ENCODE measurements at places on chromosomes 16 and 17.

- DNase-seq = no peak
These were observed 242.7 kb downstream of the HAPSTR1 start for GRCh38 chr16:9334103-9334502.

GRCh38 chr16:28984091-28984490, 761 bp upstream of the LAT start:
- DNase-seq = no peak

DNA sequence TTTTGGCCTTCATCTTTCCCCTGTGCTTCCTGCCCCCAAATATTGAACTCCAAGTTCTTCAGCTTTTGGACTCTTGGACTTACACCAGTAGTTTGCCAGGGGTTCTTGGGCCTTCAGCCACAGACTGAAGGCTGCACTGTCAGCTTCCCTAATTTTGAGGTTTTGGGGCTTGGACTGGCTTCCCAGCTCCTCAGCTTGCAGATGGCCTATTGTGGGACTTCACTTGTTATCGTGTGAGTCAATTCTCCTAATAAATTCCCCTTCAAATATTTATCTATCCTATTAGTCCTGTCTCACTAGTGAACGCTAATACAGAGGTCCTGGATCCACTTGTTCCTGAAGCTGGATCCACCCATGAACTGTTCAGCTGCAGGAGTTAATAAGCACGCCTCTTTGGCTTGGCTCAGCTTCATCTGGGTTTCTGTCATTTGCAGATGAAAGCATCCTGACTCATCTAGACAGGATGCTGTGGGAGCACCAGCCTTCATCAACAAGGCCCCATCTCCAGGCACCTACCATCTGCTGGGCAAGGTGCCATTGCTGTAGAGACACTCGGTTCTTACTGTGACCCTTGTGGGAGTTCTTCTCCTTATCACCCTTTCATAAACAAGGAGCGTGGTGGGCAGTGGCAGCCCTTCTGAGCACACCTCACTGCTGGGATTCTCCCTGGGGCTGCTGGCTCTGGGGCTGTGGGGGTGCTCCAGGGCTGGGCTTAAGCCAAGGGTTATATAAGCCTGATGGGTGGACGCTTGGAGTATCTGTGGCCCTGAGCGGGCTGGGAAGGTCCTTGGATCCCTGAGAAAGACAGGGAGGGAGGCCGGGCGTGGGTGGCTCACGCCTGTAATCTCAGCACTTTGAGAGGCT, 23.1 kb downstream of the LAT start:
- DNase-seq = peak; percentile 63

- DNase-seq = no peak
These were observed 14.8 kb downstream of the COX6A2 start for GRCh38 chr16:31413381-31413780.

DNA sequence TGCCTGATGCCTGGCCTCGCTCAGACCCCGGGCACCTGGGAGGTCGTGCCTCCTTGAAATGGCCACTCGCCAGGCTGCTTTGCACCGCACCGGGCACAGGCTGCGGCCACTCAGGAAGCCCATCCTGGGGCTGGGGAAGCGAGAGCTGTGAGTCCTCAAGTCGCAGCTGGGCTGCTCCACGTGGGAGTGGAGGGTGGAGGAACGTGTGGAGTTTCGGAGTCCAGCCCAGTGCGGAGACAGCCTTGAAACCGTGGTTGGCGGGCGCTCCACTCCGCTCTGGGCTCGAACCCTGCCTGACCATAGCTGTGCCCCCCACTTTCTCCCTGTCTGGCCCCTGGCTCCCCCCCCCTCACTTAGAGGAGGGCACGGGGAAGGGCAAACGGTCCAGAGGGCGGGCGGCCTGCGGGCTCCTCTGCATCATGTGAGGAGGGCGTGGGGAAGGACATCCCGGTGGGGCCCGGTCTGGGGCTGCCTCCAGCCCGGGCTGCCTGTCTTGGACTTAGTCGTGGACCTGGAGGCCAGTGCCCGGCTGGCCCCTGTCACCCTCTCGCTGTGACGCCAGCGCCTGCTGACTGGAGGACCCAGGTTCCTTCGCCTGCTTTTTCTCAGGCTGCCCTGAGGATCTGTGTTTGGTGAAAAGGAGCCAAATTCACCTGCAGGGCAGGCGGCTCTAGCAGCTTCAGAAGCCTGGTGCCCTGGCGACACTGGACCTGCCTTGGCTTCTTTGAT, 2.5 kb downstream of the UBE2I start:
- no peak for DNase-seq

DNA sequence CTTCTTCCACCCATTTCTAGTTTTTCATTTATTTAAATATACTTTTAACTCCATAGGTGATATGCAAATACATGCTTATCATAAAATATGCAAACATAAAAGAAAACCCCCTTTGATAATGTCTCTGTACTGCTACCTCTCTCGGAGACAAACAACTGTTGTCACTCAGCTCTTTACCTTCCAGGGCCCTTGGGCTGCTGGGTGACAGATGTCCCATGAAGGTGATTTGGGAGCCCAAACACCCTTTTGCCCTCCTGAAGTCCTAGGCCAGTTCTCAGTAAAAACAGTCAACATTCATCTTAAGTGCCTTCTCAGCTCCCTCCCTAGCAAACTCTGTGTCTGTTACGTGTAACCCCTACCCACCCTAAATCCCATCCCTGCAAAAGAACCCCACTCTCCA, 37.5 kb downstream of the CHD9 start:
- no peak for DNase-seq

DNA sequence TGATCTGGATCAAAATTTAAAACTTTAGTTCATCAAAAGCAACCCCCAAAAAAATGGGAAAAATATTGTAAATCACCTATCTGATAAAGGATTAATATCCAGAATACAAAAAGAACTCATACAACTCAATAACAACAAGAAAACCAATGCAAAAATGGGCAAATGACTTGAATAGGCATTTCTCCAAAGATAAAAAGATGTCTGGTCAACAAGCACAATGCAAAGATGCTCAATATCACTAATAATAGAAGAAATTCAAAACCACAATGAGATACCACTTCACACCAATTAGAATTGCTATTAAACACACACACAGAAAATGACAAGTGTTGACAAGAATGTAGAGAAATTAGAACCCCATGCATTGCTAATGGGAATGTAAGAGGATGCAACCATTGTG, 40.4 kb downstream of the UBE2G1 start:
- DNase-seq = no peak

GRCh38 chr16:1745181-1745899, 26.0 kb downstream of the NME3 start:
- DNase-seq = peak; percentile 31

DNA sequence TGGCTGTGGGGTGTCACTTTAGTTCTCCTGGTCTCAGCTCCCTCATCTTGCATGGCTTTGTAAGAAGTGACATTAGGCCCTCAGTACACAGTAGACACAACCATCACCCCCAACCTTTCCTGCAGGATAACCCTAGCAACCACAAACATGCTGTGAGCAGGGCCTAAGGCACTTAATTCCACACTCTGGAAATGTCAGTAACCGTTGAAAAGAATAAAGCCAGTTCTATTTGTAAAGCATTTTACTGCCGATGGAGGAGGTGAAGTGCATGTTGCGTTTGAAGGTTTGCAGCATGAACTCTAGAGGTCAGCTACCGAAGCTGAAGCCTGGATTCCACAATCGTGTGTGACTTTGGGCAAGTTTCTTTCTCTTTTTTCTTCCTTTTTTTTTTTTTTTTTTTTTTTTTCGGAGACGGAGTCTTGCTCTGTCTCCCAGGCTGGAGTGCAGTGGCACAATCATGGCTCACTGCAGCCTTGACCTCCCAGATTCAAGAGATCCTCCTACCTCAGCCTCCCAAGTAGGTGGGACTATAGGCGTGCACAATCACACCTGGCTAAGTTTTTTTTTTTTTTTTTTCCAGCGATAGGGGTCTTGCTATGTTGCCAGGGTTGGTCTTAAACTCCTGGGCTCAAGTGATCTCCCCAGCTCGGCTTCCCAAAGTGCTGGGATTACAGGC, 26.1 kb upstream of the TOB1 start:
- DNase-seq = no peak

- DNase-seq = no peak
These were observed 155.6 kb downstream of the STX8 start for GRCh38 chr17:9419932-9420453.

DNA sequence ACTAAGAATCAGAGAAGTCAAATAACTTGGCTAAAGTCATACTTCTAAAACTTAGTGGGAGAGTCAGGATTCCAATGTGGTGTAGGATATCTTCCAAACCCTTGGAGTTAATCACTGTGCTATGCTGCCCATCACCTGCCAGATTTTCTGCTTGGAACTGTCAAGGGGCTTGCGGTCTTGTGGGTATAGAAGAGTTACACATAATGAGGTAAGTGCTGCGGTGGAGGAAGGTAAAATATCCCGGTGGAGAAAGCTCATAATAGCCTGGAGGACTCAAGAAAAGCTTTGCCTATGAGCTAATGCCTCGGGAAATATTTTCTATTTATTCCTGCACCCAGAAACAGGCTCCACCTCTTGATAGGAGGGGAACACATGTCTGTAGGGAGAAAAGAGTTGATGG, 195.6 kb downstream of the UTP18 start:
- peak; percentile 35 for DNase-seq

GRCh38 chr17:4177806-4178205, 34.8 kb downstream of the CYB5D2 start:
- DNase-seq = no peak

All from RCC 7860 (cell line).